ENCODE measurements at places on chromosomes 13 and 19.

DNA sequence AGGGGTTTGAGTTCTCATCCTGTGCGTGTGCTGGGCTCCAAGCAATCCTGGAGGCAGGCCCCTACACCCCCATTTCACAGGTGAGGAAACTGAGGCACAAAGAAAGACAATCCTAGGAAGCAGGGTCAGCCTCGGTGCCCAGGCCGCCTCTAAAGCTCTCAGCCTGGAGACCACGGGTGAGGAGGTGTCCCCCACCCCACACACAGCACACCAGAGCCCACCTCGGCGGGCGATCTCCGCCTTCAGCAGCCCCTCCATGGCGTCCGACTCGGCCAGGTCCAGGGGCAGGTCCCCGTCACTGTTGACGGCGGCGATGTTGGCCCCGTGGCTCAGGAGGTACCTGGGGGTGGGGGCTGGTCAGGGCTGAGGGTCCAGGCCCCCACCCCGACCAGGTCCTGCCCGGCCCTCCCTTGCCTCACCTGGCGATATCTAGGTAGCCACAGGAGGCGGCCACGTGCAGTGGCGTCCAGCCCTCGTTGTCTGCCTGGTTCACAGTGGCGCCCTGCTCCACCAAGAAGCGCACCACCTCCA, 5.1 kb downstream of the PPP1R12C start:
- no peak for DNase-seq

DNA sequence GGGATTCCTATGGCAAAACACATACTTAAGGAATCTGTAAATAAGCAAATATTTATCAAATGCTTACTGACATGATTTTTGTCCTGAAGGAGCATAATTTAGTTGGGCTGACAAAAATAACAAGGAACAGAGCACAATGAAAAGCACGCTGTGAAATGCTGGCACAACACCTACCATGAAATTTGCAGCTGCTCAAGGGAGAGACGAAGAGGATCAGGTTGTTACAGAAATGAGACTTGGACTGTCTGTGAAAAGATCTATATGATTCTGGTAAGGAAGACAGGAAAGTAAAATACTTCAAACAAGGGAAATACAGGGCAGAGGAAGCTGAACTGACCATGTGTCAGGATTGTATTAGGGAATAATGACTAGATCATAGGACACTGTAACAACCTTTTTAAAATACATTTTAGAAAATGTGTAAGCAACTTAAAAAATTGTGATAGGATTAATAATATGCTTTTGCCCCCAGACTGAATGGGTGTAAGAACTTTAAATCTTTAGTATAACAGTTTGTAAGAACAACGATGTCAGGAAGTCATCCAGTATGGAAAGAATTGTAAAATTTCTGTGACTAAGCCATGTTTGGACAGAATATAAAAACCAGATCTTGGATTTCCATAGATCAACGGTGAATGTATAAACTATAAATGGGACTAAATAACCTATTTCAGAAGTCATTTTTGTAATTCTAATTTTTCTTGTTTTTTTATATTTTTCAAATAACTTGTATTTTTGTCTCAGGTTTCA, 1556.0 kb downstream of the EFNB2 start:
- DNase-seq = no peak

GRCh38 chr13:110236831-110237261, 70.1 kb downstream of the COL4A1 start:
- no peak for DNase-seq

- no peak for DNase-seq
Observed at GRCh38 chr19:51142119-51142518, at the start of gene SIGLEC7. SIGLEC7 (plus strand) TSS chr19:51142301; CDS start chr19:51142370, 69 bp downstream.

GRCh38 chr13:42280537-42280936, 8.6 kb downstream of the AKAP11 start:
- no peak for DNase-seq

DNA sequence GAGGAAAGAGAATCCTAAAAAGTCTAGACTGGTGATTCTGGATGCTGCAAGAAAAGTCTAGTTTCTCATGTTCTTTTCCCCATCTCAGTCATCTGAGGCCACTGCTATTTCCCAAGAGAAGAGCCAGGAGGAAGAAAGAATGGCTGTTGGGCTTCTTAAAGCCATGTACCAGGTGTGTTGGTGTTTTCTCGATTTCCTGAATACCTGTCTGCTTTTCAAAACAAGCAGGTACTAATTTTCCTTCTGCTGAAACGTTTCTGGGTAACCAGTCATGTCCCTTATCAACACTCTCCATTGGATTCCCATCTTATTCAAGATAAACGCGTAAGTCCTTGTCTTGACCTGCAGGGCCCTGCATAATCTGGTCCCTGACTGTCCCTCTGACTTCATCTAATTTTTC, 1.1 kb downstream of the ZNF570 start:
- no peak for DNase-seq

DNA sequence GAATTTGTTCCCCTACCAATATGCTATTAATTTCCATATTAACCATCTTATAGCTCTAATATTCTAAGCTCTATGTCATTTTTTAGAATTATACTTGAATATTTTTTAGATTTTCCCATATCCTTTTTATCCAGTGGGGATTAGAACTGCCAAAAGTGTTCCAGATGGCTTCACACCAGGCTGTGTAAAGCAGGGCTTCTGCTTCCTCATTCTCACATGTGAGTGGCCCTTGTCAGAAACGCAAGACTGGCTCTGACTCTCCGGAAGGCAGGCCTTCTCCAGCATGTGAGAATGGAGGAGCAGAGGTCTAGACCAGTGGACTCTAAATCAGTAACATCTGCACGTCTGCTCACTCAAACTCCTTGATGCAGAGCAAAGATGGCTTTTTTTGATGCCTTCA, 650.1 kb downstream of the FGF9 start:
- DNase-seq = no peak

- DNase-seq = no peak
Observed at GRCh38 chr19:29940971-29941585, 961 bp upstream of the URI1 start.

- DNase-seq = peak; percentile 59
Observed at GRCh38 chr19:16660763-16661479, at the start of gene TMEM38A. TMEM38A (plus strand) TSS chr19:16661139; CDS start chr19:16661218, 79 bp downstream.

DNA sequence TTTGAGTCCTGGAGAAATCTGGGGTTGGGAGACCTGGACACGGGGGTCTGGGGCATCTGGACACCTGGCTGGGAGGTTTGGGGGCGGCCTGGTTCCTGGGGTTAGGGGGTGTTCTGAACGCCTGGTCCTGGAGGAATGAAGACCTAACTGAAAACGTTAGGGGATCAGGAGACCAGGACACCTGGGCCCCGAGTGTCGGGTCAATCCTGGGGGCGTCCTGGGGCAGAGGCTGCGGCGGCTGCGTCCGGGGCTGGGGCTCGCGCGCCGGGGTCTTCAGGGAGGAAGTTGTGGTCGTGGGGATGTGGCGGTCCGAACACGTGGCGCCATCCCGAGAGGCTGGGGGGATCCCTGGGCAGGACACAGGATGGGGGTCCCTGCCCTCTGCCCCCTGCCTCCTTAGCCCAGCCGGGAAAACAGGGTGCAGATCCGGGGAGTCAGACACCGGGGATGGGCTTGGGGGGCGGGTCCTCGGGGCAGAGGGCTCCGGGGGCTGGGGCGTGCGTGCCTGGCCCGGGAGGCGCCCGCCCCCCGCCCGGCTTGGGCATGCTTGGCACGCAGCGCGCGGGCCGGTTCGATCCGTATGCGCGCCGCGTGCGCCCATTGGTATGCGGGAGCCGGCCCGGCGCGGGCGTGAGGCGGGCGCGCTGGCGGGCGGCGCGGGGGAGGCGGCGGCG, 632 bp downstream of the NPAS1 start:
- DNase-seq = no peak

- no peak for DNase-seq
Observed at GRCh38 chr19:55070466-55071128, 5.1 kb upstream of the EPS8L1 start.

GRCh38 chr13:72527333-72527732, 200.1 kb downstream of the MZT1 start:
- no peak for DNase-seq

GRCh38 chr19:16285769-16286498, 38.7 kb upstream of the KLF2 start:
- DNase-seq = no peak

DNA sequence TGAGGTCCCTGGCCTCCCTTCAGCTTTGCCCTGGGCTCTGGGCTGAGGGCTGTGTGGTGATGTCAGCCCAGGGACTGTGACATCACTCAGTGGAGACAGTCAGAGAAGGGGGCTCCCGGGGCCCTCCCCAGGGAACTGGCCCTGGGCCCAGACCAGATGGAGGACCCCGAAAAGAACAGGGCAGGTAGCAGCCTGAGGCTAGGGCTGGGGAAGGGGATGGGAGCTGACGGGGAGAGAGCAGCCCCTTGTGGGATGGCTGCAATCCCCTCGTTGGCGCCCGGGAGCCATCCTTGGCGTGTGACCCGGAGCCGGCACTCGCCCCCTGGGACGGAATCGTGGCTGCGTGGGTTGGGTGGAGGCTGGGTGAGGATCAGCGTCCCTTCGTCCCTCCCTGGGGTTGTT, 13.6 kb downstream of the CSNK1G2 start:
- DNase-seq = no peak

GRCh38 chr13:35833031-35833430, 298.2 kb downstream of the DCLK1 start:
- DNase-seq = no peak

- no peak for DNase-seq
Observed at GRCh38 chr13:76223999-76224398, 587.9 kb downstream of the LMO7 start.

GRCh38 chr19:35851213-35852028, 883 bp downstream of the NPHS1 start:
- no peak for DNase-seq

DNA sequence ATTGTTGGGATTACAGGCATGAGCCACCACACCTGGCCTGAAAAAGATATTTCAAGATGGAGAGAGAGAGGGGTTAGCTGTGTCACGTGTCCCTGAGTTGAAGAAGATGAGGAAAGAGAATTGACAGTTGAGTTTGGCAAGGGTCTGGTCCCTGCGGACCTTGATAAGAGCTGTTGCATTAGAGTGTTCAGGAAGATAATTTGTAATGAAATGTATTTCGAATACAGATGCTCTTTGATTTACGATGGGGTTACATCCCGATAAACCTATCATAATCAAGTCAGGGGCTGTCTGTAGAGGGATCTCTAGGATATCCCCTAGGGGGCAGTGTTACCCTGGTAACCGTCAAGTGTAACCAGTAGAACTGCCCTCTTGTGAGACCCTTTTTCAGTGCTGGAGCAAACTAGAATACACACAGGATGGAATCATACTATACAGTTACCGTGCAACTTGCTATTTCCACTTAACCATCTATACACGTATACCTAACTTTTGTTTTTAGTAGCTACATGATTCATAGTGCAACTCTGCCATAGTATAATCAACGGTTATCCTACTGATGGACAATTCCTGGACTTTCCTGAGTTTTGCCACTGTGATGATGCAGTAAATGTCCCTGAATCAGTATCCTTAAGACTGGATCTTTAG, 1.5 kb upstream of the ELOF1 start:
- DNase-seq = peak; percentile 21

GRCh38 chr13:111926501-111927180, 140.3 kb upstream of the SOX1 start:
- DNase-seq = no peak

DNA sequence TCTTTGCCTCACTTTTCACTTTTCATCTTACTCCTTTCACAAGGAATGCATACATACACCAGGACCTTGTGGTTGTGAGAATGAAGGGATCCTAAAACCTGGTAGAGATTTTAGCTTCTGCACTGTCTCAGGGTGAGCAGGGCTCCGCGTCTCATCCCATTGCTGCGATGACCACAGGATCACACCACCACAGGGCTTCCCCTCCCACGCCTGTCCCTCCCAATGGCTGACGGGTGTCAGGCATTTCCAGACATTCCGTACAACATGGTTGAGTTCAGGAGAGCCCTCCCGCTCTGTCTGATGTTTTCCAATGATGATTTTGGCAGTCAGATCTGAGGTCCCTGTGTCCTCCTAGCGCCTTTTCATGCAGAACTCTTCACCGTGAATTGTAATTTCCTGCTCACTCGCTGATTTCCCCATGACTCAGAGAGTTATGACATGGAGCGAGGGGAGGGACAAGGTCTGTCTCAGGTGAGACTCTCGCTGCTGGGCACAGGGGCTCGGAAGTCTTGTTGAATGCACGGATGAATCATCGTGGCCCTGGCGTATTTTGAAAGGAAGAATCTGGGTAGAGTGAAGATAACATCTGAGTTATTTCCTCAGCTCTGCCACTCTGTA, 102.8 kb downstream of the TEX29 start:
- DNase-seq = peak; percentile 56

DNA sequence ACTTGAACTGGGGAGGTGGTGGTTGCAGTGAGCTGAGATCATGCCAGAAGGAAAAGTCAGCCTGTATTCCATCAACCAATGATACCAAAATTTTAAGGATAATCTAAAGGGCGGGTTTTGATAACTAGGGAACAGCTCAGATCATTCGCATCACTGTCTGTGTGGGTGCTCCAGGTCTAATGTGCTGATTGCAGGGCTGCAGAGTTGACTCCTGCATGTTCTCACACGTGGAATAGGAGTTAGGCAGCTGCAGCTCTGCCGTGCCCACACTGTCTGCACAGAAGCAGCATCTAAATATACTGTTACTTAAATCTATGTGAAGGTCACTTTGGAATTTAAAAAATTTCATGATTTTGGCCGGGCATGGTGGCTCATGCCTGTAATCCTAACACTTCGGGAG, 4.3 kb upstream of the PARP4 start:
- DNase-seq = no peak

- no peak for DNase-seq
Observed at GRCh38 chr19:31057476-31057875, 291.8 kb downstream of the TSHZ3 start.

- DNase-seq = no peak
Observed at GRCh38 chr13:112067116-112067741, at the start of gene SOX1. SOX1 (plus strand) TSS chr13:112067149; CDS start chr13:112067659, 510 bp downstream.

DNA sequence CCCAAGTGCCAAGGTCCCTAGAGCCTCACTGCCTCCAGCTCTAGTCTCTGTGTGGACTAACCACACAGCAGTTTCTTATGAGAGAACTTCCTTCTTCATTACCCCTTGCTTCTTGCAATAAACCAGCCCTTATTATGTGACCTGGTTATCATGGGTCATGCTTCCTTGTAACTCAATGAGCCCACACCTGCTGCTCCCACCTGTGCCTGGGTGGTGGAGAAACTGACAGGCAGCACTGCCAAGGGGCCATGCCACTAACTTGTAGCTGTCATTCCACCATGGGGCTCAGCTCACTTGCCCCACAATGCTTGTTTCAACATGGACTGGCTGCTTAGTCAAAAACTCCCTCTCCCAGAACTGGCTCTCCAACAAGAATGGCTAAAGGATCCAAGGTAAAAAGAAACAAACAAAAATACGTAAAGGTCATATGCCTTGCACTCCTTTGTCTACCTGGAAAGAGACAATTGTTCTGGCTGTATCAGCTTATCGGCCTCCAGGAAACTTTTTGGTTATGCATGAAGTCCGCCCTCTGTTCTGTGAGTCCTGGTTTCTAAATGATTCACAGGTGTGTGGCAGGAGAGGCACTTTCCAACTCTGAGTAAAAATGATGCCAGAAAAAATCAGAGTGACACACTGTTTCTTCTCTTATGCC, 446.4 kb downstream of the COG6 start:
- DNase-seq = no peak

- DNase-seq = no peak
Observed at GRCh38 chr13:27018344-27018861, 153.2 kb downstream of the USP12 start.

Measured in thyroid gland (tissue), 4 donors.